Fibroblast of skin of left quadriceps (primary cell): ENCODE measurements at places on chromosomes 12 and 14.

DNA sequence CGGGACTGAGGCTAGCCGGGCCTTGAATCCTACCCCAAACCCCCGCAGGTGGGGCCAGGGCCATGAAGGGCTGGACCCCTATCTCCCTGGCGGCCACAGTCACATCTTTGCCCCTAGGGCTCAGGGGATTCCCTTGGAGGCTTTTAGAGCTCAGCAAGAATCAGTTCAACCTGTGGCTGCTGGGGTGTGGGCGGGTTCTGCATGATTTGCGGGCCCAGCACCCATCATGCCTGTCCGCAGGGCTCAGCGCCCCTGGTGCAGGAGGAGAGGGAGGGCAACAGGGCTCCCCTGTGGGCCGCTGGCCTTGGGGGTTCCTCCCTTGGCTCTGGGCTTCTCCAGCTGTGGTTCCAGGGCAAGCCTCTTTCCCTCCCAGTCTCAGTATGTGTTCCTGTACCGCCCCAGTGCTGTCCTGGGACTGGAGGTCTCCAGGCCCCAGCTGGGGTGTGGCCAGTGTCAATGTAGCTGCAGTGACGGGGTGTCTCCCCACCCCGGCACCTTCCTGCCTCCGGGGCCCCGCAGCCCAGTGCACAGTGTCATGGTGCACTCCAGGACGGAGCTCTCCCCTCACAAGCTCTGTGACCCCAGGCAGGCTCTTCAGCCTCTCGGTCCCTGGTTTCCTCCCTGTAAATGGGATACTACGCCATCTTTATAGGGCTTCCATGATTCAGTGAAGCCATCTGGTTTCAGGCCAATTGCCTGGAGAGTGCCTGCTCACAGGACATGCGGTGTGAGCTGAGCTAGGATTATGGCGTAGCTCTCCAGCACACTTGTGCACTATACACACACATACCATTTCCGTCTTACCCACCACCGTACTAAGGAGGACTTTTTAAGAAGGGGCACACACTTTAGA is 9.9 kb upstream of the LBHD2 start:
- DNase-seq: no peak

DNA sequence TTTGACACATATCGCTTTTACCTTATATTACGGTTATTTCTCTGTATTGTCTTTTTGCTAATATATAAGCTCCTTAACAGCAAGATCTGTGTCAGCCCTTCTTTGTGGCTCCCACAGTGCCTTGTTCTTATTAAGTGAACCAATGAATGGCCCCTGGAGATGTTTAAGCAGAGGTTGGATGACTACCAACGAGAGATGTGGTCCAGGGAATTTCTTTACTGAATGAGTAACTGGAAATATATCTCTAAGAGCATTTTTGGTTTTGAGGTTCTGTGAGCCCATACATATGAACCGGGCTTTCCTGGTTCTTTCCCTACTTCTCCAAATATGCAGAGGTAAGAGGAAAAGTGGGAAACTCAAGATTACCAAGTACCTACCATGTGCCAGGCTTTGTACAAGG is 23.5 kb downstream of the CALCOCO1 start:
- DNase-seq: peak; percentile 45

DNA sequence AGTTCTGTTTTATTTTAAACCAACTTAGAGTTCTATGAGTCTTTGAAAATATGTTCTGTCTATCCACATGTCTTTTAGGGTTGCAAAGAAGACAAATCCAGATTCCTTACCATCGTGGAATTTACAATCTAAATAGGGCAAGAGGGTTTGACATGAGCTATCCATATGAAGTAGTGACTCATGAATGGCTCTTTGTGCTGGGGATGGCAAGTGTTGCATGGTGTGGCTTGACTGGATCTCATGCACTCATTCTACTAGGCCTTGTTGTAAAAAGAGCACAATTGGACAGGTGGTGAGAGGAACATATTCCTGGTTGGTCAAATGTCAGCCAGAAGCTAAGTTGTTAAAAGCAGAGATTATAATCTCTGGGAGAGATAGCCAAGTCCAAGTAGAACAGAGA is 509.1 kb downstream of the DIO2 start:
- no peak for DNase-seq

DNA sequence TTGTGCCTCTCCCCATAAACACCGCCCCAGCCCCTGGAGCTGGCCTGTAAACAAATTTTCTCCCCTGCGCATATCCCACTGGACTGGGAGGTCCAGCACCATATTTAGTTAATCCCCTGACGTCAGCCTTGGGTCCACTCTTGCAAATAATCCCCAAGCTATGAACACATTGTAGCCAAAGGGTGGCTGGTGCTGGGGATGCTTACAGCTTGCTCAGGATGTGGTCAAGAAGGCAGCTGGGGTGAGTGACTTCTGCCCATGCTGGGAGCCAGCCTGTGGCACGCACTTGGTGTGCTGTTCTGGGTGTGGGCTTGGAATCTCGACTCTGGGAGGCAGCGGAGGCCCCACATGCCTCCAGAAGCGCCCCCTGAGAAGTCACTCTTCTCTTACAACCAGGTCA is 32.1 kb downstream of the CMKLR1 start:
- DNase-seq: no peak

DNA sequence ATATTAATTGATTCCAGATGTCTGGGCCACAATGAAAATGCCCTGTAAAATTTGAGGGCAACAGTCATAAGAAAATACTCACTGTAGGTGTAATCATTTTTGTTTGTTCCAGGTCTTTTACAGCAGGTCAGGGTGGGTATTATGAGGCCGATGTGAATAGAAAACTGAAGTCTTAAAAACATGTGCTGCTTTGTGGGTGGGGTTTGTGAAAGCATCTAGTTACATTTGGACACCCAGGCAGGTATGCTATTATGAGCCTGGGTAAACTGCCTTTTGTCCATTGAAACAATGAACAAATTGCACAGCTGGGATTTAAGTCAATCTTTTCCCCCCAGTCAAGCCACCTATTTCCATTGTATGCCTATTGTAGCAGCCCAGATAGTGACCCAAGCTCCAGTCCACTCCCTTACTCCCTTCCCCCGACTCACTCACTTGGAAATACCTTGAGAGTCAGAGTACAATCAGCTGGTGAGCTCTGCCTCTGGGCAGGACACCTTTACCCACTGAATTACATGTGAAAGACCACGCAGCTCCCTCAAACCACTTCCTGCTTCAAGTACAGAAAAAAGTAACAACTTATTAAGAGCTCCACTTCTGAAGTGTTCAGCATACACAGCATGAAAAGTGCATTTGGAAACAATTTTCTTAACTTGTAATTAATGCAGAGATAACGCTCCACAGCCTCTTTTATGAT is 1.8 kb downstream of the IGF1 start:
- DNase-seq: no peak

DNA sequence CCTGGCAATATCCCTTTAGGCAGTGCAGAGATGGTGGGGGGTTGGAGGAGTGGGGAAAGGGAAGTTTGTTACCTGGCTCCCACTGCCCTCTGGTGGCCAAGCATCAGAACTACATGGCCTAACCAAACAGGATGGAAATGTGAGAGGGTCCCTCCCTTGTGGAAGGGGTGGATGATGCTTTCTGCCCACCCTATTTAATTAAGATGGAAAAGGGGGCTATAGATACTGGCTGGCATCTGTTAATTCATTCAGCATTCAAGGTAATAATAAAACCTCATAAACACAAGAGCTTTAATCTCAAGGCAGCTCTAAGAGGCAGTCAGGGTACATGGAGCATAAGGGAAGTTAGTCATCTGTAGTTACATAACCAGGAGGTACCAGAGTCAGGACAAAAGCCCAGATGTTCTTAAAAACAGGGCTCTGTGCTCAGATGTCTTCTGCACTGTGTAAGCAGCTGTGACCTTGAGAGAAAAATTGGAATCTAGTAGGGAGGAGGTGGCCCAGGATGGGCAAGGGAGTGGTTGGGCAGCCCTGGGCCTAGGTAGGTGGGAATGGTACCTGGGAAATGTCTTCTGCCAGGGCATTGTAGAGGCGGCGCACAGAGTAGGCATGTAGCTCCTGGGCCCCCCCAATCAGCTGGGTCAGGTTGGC is 4.6 kb downstream of the AP1G2 start:
- DNase-seq: no peak

- no peak for DNase-seq
These were observed 229.5 kb downstream of the IPO8 start for GRCh38 chr12:30466093-30466585.

GRCh38 chr12:3179731-3180130 is 102.6 kb downstream of the TSPAN9 start:
- no peak for DNase-seq

- no peak for DNase-seq
These were observed 513.2 kb upstream of the MIS18BP1 start for GRCh38 chr14:45766247-45766646.

GRCh38 chr12:32891526-32891925 is 5.1 kb downstream of the PKP2 start:
- DNase-seq: no peak
